ENCODE measurements at places on chromosomes 5 and 9.

GRCh38 chr5:126814721-126815404, 37.9 kb downstream of the LMNB1 start:
- DNase-seq = no peak

DNA sequence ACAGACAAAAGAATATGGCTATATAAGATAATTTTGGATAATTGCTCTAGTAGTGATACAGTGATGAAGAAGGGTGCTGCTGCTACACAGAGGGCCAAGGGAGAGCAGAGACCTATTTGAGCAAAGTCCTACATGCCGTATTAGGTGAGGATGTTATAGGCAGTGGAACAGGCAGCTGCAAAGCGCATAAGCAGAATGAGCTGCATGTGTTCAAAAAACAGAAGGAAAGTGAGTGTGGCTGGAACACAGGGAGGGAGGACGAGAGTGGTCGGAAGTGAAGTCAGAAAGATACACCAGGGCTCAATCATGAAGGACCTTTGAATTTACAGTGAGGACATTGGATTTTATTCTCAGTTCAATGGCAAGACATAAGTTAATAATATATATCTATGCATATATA, 35.4 kb downstream of the ITGA2 start:
- no peak for DNase-seq

DNA sequence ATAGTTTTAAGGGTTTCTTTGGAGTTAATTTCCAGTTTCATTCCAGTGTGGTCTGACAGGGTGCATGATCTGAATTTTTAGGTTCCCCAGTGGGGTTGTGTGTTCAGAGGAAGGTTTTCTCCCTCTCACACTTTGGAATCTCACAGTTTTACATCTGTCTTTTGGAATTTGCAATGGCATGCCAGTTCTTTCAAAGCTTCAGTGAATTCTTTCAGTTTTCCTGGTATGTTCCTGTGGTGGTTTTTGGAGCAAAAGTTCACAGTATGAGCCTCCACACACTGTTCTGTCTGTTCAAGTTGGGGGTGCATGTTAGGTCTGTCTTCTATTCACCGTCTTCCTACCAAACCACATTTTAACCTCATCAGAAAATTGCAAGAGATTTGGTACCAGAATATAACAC, 624.2 kb downstream of the KCTD16 start:
- no peak for DNase-seq

GRCh38 chr9:123678038-123678877, 251.7 kb downstream of the DENND1A start:
- DNase-seq = no peak

DNA sequence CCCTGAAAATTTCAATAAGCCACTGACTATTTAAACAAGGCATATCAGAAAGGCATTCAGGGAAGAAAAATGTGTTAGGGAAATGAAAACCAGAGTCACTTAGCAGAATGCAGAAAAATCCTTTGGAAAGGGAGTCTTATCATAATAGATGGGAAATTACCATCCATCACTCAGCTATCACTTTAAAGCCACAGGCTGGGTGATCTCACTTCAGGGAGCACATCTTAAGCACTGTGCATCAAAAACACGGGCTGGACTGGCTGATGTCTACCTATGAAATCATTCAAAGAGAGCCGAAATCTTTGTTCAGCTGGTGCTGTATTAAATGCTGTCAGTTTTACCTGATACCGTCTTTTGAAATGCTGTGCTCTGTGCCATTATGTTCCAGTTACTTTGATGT, 73.5 kb downstream of the C9orf57 start:
- no peak for DNase-seq

DNA sequence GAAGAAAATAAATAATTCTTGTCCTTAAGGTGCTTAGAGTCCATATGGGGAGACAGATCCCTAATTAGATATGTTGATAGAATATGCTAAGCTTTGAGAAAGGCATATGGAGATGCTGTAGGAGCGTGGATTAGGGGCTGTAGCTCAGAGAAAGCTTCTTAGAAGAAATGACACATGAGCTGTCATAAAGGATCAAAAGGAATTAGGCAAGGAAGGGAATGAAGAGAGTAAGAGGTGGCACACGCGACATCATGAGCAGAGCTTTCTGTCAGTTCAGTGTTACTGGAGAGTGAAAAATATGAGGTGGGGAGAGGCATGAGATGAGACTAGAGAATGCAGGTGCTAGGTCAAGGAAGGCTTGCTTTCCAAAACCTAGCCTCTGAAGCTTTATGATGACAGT, 118.6 kb downstream of the KIAA0825 start:
- DNase-seq = no peak

DNA sequence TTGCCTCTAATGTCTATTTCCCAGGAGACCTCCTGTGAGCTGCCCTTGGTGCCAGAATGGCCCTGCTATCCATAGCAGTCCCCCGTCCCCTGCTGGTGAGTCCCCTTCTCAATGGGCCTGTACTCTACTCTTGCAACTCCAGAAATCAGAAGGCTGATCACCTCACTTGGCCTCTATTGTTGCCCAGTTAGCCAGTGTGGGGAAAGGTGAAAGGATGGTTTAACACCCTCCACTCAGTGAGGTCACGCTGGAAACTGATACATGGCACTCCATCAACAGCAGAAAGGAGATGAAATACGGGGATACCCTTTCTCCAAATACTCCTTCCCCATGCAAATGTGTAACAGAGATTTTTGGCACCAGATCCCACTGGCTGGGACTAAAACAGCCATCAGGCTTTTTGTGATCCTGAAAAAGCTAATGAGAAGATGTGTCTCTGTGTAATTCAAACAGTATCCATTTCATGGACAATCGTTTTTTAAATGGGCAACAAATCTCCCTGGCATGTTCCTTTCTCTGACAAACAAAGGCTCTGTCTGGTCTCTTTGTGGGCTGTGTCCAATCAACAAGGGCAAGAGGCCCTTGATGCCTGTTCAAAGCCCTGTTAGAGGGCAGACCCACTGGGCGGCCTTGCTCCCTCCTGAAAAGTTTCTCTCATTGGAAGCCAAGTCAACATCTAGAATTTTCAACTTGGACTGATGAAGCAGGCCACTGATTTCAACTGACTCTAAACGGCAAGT, 343.7 kb downstream of the SPOCK1 start:
- no peak for DNase-seq

DNA sequence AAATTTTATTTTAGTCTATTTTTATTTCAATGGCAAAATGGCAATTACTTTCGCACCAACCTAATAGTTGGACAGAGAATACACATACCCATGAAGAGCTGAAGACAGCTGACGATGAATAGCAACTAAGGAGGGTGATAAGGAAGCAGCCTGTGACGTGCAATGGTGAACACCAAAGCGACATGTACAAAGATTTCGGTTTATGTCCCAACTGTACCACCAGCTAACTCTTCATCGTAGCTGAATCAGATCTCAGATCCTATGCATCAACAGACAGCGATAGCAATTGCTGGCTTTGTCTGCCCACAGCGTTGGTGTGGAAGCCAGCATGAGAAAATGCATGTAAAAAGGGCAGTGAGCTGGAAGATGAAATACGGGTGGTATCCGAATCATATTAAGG, 130.6 kb upstream of the ANKH start:
- no peak for DNase-seq

GRCh38 chr5:23884405-23885031, 377.1 kb downstream of the PRDM9 start:
- DNase-seq = no peak

GRCh38 chr9:136075881-136076678, 19.0 kb downstream of the NACC2 start:
- DNase-seq = peak; percentile 57

DNA sequence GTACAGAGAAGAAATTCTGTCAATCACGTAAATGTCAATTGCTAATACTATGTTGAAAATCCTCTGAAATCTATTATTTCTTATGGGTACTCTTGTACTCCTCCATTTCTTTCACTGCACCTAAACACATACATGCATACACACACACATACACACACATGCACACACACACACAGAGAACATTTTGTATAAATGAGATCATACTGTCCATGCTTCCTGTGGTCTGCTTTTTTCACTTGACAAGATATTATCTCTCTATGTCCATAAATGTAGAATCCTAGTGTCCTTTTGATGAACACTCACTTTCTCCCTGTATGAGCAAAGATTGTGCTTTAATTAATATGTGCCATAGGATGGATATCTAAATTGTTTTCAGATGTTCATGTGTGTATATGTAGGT, 32.7 kb upstream of the TLR4 start:
- no peak for DNase-seq

GRCh38 chr5:174056064-174056847, 10.8 kb downstream of the NSG2 start:
- DNase-seq = no peak

DNA sequence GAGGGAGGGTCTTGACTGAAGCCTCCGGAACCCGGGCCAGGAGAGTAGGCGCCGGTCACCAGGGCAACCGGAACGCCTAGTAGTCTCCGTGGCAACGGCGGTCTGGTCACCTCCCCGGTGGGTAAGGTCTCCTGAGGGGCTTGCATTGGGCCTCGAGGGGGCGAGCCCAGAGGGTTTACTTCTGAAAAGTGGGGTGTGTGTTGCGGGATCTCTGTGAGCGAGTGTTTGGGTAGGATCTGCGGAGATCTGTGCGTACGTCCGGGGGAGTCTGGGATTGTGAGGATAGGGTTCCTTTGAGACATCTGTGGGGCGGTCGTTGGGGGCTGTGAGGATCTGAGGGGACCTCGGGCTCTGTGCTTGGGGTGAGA, at the start of gene FAM221B:
TSS of gene FAM221B (minus strand) at position 17 of the 368 bp plus-strand sequence. CDS start 2,571 bp downstream, outside the sequence.
- DNase-seq = no peak

GRCh38 chr5:81021951-81022687, 62.0 kb downstream of the RASGRF2 start:
- DNase-seq = no peak

- DNase-seq = no peak
These were observed 17.7 kb downstream of the LPAR1 start for GRCh38 chr9:111020594-111020993.

GRCh38 chr5:72018143-72018803, 89.0 kb upstream of the MAP1B start:
- DNase-seq = peak; percentile 62

DNA sequence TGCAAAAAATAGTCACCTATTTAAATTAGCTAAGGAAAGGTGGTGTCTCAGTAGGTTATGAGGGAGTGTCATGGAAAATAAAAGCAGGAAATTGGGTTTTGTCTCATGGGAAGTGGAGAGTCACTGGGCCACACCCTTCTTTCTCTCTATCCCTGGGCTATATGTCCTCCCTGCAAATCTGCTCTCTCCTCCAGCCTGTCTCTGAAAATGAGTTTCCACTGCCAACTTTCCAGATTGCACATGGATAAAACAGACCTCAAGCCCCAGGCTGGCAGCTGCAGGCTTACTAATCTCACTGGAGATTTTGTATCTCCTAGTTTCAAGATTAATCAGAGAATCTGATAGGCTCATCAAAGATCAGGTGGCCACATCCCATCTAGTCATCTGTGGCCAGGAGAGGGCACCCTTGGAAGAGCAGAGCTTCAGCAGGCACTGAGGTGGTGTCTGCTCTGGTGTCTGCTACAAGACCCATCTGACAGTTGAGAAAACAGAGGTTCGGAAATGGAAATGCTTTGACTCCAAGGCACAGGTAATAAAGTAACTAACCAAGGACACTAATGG, 178.9 kb downstream of the MSX2 start:
- no peak for DNase-seq

DNA sequence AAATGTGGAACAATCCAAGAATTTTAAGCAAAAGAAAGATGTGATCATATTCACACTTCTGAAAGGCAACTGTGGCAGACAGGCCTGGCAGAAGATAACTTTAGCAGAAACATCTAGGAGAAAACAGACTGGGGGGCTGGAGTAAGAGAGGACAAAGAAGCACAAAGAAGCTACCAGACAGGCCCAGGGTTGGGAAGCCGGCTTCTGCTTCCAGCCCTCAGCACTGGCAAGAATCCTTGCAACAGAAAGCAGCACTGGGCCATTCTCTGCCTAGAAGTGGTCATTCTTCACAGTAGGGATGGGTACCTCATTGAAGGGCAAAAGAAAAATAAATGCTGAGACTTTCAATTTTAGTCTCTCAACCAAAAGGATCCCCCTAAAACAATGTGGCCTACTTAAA, 49.6 kb downstream of the EFNA5 start:
- DNase-seq = no peak

GRCh38 chr5:117551236-117551635, 976.6 kb upstream of the SEMA6A start:
- no peak for DNase-seq

GRCh38 chr5:73859696-73860095, 233.7 kb downstream of the ARHGEF28 start:
- no peak for DNase-seq

Measured in Kasumi-1 (cell line).